Breast epithelium (tissue), 4 donors: ENCODE measurements at places on chromosomes 6 and 20. TPM values are rescaled to one million over a fixed set of nuclear protein-coding genes. Genes with fewer than 3 reads are reported as not detected.
A peak's percentile ranks its signal among the peaks of the same experiment; 100 is the strongest.

The RHAG gene
- total RNA-seq, result not detected

The FLRT3 gene
- total RNA-seq, result 6.2 TPM

The OR2W1 gene
- not detected for total RNA-seq

The PNLDC1 gene
- 0.66 TPM for total RNA-seq

The E2F1 gene
- total RNA-seq, result 2.2 TPM

The CENPW gene
- 3.8 TPM for total RNA-seq

The KIFC1 gene
- total RNA-seq, result 3.2 TPM

DNA sequence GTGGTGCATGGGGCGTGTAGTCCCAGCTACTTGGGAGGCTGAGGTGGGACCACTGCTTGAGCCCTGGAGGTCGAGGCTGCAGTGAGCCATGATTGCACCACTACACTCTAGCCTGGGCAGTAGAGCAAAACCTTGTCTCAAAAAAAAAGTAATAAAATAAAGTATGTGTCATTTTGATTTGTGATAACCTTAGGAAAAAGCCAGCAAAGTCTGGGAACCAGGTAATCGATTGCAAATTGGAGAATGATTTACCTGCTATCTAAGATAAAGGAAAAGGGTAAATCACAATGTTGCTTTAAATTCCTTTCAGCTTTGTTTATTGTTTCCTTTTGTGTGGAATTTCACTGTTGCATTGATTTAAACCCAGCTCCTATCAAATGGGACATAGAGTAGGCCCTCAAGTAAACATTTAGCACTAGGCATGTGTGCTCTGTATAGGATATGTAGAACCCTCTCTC lies 59.0 kb downstream of the SGK1 start:
- H3K36me3 ChIP-seq, result no peaks in the 10 kb centered on the region
- no peaks in the 10 kb centered on the region for H3K4me1 ChIP-seq
- H3K27ac ChIP-seq, result no peak overlapping the region
- no peak overlapping the region for H3K4me3 ChIP-seq

GRCh38 chr6:44020664-44021425 lies 106.4 kb downstream of the MRPL14 start:
- H3K27ac ChIP-seq, result no peak overlapping the region
- no peak for DNase-seq
- no peaks in the 10 kb centered on the region for H3K27me3 ChIP-seq
- no peaks in the 10 kb centered on the region for H3K36me3 ChIP-seq

DNA sequence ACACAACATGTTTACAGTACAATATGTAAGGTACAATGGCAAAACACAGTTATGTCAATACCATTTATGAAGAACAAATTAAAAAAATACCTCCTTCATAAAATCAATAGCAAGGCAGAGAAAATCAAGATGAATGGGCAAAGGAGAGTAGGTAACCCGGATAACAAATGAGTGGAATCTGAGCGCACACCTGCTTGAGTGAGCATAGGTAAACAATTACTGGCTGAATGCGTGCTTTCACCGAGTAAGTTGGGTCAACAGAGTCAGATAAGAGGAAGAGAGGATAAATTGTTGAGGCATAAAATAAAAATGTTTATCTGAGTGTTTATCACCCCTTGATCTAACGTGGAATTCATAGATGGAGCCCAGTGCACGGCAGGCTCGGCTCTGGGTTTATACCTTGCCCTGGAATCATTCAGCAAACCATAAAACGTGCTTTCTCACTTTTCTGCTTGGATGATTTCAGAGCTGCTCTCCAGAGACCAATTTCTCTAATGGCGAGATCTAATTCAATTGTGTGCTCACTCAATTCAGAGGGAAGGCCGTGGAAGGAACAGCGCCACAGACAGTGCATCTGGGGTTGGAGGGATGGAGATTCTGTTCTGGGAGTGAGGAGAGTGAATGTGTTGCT lies 224.8 kb upstream of the MAP3K7 start:
- H3K36me3 ChIP-seq, result no peaks in the 10 kb centered on the region
- no peak for DNase-seq
- H3K27me3 ChIP-seq, result no peaks in the 10 kb centered on the region
- no peaks in the 10 kb centered on the region for H3K4me1 ChIP-seq
- H3K4me3 ChIP-seq, result no peak overlapping the region

DNA sequence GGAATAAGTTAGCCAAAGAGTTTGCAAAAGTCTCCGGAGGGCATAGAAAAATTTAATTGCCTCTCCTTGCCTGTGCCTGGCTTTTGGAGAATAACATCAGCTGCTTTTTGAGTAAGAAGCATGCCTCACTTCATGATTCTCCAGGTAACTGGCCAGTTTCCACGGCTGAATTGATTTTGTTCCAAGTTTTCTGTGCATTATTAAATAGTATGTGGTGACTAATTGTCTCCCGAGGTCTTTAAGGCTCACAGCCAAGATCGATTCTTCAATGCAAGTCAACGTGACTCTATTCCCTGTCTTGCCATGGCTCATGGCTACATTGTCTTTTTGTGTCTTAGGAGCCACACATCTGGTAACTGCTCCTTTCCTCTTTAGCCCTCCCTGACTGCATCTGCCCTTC lies 54.2 kb downstream of the CNR1 start:
- H3K27ac ChIP-seq, result no peak overlapping the region
- H3K4me3 ChIP-seq, result no peak overlapping the region
- DNase-seq, result no peak
- H3K36me3 ChIP-seq, result no peaks in the 10 kb centered on the region

- H3K4me1 ChIP-seq, result peaks cover 4% of the 10 kb centered on the region
- no peak overlapping the region for H3K27ac ChIP-seq
These were observed 93.3 kb upstream of the RNF24 start for GRCh38 chr20:4108495-4109306.

DNA sequence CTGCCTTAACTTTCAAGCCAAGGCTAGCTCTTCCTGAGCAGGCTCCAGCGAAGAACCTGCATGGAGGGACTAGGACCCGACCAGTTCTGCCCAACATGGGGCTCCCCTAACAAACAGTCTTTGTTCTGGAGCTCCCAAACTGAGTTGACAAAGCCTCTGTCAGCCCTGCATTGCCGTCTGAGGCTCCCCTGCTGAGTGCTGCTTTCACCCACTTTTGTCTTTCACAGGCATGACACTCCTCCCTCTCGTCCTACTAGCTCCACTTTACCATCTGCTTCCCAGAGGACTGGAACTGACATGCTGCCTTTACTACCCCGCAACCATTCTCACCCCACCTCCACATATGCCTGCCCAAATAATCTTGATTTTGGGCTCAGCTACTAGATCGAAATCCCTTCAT lies 45.1 kb upstream of the B4GALT5 start:
- no peak overlapping the region for H3K4me3 ChIP-seq
- peak overlapping the region; percentile 16 for H3K27ac ChIP-seq
- no peaks in the 10 kb centered on the region for H3K4me1 ChIP-seq
- H3K36me3 ChIP-seq, result no peaks in the 10 kb centered on the region
- DNase-seq, result no peak

- no peak overlapping the region for H3K27ac ChIP-seq
- no peaks in the 10 kb centered on the region for H3K27me3 ChIP-seq
- H3K4me1 ChIP-seq, result no peaks in the 10 kb centered on the region
- no peaks in the 10 kb centered on the region for H3K36me3 ChIP-seq
- H3K4me3 ChIP-seq, result no peak overlapping the region
These were observed 189.0 kb upstream of the UST start for GRCh38 chr6:148557796-148558321.

GRCh38 chr6:36743538-36744303 lies 46.1 kb downstream of the RAB44 start:
- no peaks in the 10 kb centered on the region for H3K36me3 ChIP-seq
- H3K27me3 ChIP-seq, result no peaks in the 10 kb centered on the region
- no peak for DNase-seq
- no peak overlapping the region for H3K27ac ChIP-seq
- no peaks in the 10 kb centered on the region for H3K4me1 ChIP-seq

DNA sequence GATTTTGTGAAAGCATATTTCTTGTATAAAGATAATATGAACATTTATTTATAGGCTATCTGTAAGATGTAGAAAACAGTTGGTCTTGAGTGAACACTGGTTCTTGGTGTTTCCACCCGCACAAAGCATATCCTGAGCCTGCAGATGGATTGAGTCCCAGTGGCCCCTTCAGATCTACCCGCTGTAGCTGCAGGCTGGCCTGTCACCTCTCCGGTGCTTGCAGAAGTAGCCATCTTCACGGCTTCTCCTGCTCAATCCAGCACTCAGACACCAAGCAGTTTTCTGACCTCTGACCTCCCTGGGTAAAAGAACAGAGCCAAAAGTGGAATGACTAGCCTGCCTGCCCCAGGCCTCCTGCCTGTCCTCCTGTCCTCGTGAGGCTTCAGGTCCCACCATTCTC lies 22.7 kb downstream of the LYRM2 start:
- DNase-seq, result no peak
- peaks cover 4% of the 10 kb centered on the region for H3K36me3 ChIP-seq
- no peak overlapping the region for H3K27ac ChIP-seq
- H3K4me3 ChIP-seq, result no peak overlapping the region
- no peaks in the 10 kb centered on the region for H3K4me1 ChIP-seq

- H3K4me1 ChIP-seq, result no peaks in the 10 kb centered on the region
- no peak for DNase-seq
- no peak overlapping the region for H3K27ac ChIP-seq
- peaks cover 6% of the 10 kb centered on the region for H3K36me3 ChIP-seq
- H3K4me3 ChIP-seq, result no peak overlapping the region
These were observed 12.9 kb downstream of the SOD2 start for GRCh38 chr6:159680104-159680503.

GRCh38 chr6:161829291-161829729 lies 555.4 kb upstream of the AGPAT4 start:
- H3K36me3 ChIP-seq, result no peaks in the 10 kb centered on the region
- H3K4me1 ChIP-seq, result no peaks in the 10 kb centered on the region
- DNase-seq, result no peak
- H3K27ac ChIP-seq, result no peak overlapping the region

- DNase-seq, result no peak
- H3K4me1 ChIP-seq, result peaks cover 65% of the 10 kb centered on the region
- H3K27me3 ChIP-seq, result no peaks in the 10 kb centered on the region
- H3K36me3 ChIP-seq, result no peaks in the 10 kb centered on the region
- peak overlapping the region; percentile 96 for H3K27ac ChIP-seq
These were observed 27.9 kb downstream of the FOXO3 start for GRCh38 chr6:108588586-108588985.

DNA sequence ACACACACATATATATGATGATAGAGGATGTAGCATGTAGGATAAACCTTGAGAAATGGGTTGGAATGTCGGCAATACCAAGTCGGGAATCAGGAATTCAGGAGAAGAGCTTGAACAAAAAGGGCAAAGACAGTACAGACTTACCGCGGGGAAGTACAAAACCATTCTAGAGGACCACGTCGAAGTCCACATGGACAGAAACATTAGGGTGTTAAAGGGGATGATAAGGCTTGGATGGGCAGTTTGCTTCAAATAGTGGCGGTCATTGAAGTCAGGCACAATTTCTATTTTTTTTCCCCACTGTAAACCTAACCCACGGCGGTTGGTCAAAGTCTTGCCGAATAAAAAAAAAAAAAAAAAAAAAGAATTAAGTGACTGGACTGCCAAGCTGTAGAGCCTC lies 766 bp upstream of the NUS1 start:
- DNase-seq, result no peak
- peaks cover 6% of the 10 kb centered on the region for H3K4me1 ChIP-seq
- H3K4me3 ChIP-seq, result peak overlapping the region; percentile 71
- H3K27ac ChIP-seq, result peak overlapping the region; percentile 86
- H3K36me3 ChIP-seq, result no peaks in the 10 kb centered on the region

- no peak for DNase-seq
- no peak overlapping the region for H3K4me3 ChIP-seq
- H3K27ac ChIP-seq, result no peak overlapping the region
- H3K4me1 ChIP-seq, result no peaks in the 10 kb centered on the region
These were observed 370.3 kb upstream of the OPRM1 start for GRCh38 chr6:153668758-153669157.

- H3K4me3 ChIP-seq, result peak overlapping the region; percentile 91
- H3K36me3 ChIP-seq, result no peaks in the 10 kb centered on the region
- H3K27ac ChIP-seq, result peak overlapping the region; percentile 91
- H3K4me1 ChIP-seq, result peaks cover 25% of the 10 kb centered on the region
These were observed 641 bp upstream of the FKBP1A start for GRCh38 chr20:1393507-1393882.

GRCh38 chr6:158572653-158573541 lies 13.0 kb downstream of the TMEM181 start:
- no peaks in the 10 kb centered on the region for H3K36me3 ChIP-seq
- H3K4me1 ChIP-seq, result no peaks in the 10 kb centered on the region
- no peak overlapping the region for H3K27ac ChIP-seq
- DNase-seq, result no peak
- no peak overlapping the region for H3K4me3 ChIP-seq

GRCh38 chr6:118391086-118391485 lies 157.0 kb upstream of the PLN start:
- no peaks in the 10 kb centered on the region for H3K27me3 ChIP-seq
- DNase-seq, result no peak
- H3K4me1 ChIP-seq, result no peaks in the 10 kb centered on the region
- no peak overlapping the region for H3K4me3 ChIP-seq

GRCh38 chr20:12786276-12786675 lies 222.5 kb upstream of the SPTLC3 start:
- H3K27me3 ChIP-seq, result no peaks in the 10 kb centered on the region

- no peaks in the 10 kb centered on the region for H3K4me1 ChIP-seq
- no peak for DNase-seq
- no peak overlapping the region for H3K4me3 ChIP-seq
- H3K27ac ChIP-seq, result no peak overlapping the region
These were observed 244.7 kb upstream of the RNF24 start for GRCh38 chr20:4260102-4260501.

DNA sequence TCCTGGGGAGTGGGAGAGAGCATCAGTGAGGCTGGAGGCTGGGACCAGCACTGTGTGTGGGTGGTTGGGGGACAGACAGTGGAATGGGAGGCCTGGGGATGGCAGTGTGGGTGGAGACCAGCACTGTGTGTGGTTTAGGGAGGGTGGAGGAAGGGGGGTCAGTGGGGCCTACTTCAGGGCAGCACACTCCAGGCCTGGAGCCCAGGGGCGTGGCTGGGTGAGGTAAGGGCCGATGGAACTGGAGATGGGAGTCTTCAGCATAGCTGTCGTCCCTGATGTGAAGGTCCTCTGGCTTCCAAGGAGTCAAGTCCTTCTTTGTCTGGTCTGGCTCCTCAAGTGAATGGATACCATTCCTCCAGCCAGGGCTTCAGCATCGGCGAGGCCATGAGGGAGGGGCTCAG lies 18.6 kb downstream of the KCNK17 start:
- H3K4me3 ChIP-seq, result no peak overlapping the region
- no peaks in the 10 kb centered on the region for H3K4me1 ChIP-seq
- H3K27ac ChIP-seq, result no peak overlapping the region
- H3K36me3 ChIP-seq, result no peaks in the 10 kb centered on the region
- no peak for DNase-seq
- no peaks in the 10 kb centered on the region for H3K27me3 ChIP-seq

- H3K4me1 ChIP-seq, result no peaks in the 10 kb centered on the region
- no peaks in the 10 kb centered on the region for H3K36me3 ChIP-seq
- no peak overlapping the region for H3K27ac ChIP-seq
- H3K27me3 ChIP-seq, result no peaks in the 10 kb centered on the region
- DNase-seq, result no peak
These were observed 42.5 kb downstream of the GABRR2 start for GRCh38 chr6:89272596-89272995.

DNA sequence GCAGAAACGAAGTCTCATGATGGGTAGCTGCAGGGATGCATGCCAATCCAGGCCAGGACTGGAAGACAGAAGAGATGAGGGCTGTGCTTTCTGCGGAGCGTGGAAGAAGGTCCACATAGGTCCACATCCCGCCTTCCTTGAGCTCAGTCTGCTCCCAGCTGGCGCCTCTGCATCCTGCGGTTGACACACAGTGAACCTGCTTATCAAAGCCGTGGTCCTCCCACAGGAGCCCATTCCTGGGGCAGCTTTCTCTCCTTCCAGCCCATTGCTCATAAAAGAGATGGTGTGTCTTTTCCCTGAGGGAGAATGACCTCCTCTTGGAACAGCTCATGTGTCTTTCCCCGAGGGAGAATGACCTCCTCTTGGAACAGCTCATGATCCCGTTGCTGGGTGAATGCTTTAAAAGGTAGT lies 225.4 kb downstream of the CDH4 start:
- H3K4me3 ChIP-seq, result no peak overlapping the region
- H3K36me3 ChIP-seq, result no peaks in the 10 kb centered on the region
- DNase-seq, result no peak
- H3K4me1 ChIP-seq, result no peaks in the 10 kb centered on the region
- peaks cover 8% of the 10 kb centered on the region for H3K27me3 ChIP-seq
